ENCODE measurements at places on chromosomes 12 and 14. TPM values are rescaled to one million over a fixed set of nuclear protein-coding genes. Genes with fewer than 3 reads are reported as not detected.

ACOT6 gene
- not detected for polyA plus RNA-seq

KRT73 gene
- not detected for polyA plus RNA-seq

DNA sequence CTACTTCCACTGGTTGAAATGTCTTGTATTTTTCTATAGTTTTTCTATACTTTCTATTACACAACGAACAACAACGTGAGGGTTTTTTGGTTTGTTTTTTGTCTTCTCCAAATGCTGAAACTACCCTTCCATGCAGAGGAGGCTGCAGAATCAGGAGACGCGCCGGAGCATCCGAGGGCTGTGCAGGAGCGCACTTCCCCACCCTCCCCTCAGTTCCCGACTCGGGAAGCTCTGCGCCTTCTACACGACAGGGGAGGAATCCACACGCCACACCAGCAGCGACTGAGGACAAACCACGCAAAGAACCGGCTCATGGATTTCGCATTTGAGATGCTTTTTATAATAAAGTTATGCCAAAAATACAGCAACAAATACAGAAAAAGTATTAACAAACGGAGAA, 30.9 kb downstream of the SLC15A4 start:
- peaks cover 19% of the 10 kb centered on the region for H3K36me3 ChIP-seq
- DNase-seq = no peak
- no peaks in the 10 kb centered on the region for H3K27me3 ChIP-seq
- no peaks in the 10 kb centered on the region for H3K4me1 ChIP-seq
- H3K27ac ChIP-seq = no peak overlapping the region

DNA sequence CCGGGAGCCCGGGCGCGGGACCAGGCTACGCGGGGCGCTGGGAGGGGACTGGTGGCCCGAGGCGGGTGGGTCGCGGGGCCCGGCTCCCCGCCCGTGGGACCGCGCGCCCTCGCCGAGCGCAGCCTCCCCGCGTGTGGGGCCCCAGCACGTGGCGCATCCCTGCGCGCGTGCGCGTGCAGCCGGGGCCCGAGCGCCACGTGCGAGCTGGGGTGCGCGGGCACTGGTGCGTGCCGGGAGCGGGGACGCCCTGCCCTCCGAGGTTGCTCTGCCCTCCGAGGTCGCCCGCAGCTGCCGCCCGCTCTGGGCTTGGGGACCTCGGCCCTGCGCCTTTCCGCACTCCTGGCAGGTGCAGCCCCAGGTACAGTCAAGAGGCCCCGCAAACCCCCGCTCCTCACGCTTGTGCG, 365 bp upstream of the CCDC88C start:
- peaks cover 22% of the 10 kb centered on the region for H3K4me1 ChIP-seq
- no peak overlapping the region for H3K27ac ChIP-seq
- peak overlapping the region; percentile 58 for H3K4me3 ChIP-seq
- H3K27me3 ChIP-seq = peaks cover 15% of the 10 kb centered on the region

TTC9 gene
- 0.29 TPM for polyA plus RNA-seq
